ENCODE measurements at places on chromosomes 5 and 9.

- DNase-seq = no peak
Measured at GRCh38 chr5:76363352-76364225, 39.5 kb upstream of the IQGAP2 start.

DNA sequence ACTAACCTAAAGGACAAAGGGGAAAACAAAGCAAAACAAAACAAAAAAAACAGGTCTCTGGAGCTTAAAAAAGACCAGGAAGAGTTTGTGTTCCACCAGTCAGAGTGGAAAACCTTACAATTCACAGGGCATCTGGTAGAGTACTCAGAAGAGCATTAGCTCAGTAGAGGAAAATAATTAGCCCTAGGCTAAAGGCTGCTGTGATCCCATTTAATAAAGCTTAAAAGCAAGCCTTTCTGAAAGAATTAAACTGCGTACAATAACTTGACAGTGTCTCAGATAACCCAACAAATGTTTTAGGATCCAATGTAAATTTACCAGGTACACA lies 7.3 kb downstream of the ECM2 start:
- DNase-seq = no peak

DNA sequence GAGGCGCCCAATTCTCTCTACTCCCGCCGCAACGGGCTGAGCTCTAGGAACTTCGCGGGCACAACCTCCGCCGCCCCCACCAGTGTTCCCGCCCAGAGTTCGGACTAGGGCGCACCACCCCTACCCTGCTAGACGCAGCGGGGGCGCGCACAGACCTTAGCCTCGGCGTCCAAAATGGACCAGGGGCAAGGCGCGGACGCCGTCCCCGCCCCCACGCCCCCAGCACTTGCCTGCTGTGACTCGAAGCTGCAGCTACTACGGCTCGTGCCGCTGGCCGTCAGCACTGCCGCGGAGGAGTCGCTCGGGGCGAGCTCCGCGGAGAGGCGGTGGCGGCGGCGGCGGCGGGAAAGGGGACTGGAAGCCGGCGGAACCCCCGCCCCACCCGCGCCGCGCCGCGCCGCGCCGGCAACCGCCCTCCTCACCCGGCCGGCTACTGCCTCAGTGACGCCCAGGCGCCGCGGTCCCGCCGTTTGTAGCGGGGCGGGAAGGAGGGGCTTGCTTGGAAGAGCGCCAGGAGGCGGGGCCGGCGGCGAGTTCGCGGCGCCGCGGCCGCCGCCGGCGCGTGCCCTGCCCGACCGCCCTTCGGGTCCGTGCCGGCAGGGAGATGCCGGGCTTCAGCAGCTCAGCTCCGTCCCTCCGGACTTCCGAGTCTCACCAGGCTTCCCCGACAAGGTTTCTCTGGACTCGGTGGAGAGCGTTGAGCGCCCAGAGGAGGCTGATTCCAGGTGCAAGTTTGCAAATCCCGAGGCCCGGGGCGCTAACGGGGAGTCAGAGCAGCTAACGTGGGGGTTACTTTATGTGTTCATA lies 4.5 kb downstream of the ELAVL2 start:
- DNase-seq = no peak

DNA sequence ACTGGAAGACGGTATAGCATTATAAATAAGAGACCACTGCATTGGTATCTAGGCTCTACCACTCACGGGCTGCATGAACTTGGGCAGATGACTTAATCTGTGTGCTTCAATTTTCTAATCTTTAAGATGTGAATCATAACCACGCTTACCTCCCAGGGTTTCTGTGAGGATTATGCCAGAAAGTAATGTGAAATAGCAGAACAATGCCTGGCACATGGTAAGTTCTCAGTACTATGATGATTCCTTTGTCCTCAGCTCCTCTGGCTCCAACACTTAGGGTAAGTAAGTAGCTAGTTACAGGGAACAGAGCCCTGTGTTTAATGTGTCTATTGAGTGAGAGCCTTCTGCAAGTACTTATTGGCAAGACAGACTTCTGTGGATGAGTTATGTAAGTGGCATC lies 31.1 kb downstream of the POU4F3 start:
- DNase-seq = no peak

DNA sequence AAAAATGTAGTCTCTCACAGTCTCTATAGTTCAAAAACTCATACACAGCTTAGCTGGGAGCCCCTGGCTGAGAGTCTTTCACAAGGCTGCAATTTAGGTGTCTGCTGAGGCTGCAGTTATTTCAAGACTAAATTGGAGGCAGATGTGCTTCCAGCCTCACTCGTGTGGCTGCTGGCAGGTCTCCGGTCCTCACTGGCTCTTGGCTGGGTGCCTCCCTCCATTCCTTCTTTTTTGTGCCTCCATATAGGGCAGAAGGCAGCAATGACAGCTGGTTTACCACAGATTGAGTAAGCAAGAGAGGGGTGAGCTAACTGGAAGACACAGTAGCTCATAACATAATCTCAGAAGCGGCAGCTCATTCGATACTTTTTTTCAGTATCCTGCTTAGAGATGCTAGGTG lies 2167.7 kb upstream of the WWC1 start:
- DNase-seq = no peak

DNA sequence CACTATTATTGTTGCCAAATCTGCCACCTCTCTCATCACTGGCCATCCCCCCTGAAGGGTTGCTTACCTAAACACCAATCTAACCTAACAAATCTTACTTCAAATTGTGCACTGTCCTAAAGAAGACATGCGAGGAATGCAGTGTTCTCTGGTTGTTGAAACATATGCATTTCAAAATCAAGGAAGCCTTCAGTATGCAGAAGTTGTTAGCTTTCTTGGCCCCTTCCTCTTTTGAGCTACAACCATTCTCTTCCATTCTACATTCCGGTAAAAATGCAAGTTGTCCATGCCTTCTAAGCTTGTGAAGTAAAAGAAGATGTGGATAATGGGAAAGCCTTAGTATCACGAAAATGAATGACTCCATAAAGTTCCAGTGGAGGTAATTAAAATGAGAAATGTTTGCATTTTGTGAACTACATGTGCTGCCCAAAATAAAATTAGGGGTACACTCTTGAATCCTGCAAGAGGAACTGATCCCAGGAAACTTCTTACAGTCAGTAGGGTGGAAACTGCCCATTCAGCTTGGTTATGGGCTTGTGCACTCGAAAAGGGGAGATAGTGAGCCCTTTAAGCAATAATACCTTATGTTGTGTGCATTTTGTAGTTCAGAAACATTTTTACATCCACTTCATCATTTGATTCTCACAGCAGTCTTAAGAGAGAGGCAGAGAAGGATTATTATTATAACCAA lies 77.6 kb upstream of the ADRB2 start:
- DNase-seq = no peak

- no peak for DNase-seq
Measured at GRCh38 chr5:79093762-79094161, 17.8 kb upstream of the BHMT start.

- no peak for DNase-seq
Measured at GRCh38 chr5:180613188-180613813, 22.0 kb upstream of the SCGB3A1 start.

- DNase-seq = no peak
Measured at GRCh38 chr9:129936222-129936621, 101.0 kb downstream of the USP20 start.

- no peak for DNase-seq
Measured at GRCh38 chr9:135879237-135879601, 28.1 kb downstream of the CAMSAP1 start.

- DNase-seq = no peak
Measured at GRCh38 chr5:135250671-135251070, 148.4 kb downstream of the MACROH2A1 start.

- no peak for DNase-seq
Measured at GRCh38 chr5:57478826-57479225, 3.8 kb downstream of the ACTBL2 start.

- DNase-seq = no peak
Measured at GRCh38 chr5:150147670-150148069, 8.0 kb downstream of the PDGFRB start.

GRCh38 chr5:55913466-55914413 lies 62.6 kb downstream of the IL31RA start:
- DNase-seq = no peak

GRCh38 chr9:5557606-5558587 lies 47.6 kb downstream of the PDCD1LG2 start:
- peak; percentile 77 for DNase-seq

- DNase-seq = no peak
Measured at GRCh38 chr5:6319116-6319515, 59.2 kb downstream of the MED10 start.

GRCh38 chr5:132965120-132965519 lies 1.7 kb upstream of the AFF4 start:
- DNase-seq = no peak

All from activated CD4-positive, alpha-beta memory T cell treated with anti-CD3 and anti-CD28 coated beads, Interleukin-2, amount 10 ng/mL, durations not matched to agents 7 days and 5 days (primary cell).